ENCODE measurements at places on chromosomes 2 and 18.

GRCh38 chr2:85024372-85025047, 53.5 kb downstream of the KCMF1 start:
- DNase-seq: no peak

GRCh38 chr2:213237251-213237650, 47.0 kb upstream of the SPAG16 start:
- no peak for DNase-seq

DNA sequence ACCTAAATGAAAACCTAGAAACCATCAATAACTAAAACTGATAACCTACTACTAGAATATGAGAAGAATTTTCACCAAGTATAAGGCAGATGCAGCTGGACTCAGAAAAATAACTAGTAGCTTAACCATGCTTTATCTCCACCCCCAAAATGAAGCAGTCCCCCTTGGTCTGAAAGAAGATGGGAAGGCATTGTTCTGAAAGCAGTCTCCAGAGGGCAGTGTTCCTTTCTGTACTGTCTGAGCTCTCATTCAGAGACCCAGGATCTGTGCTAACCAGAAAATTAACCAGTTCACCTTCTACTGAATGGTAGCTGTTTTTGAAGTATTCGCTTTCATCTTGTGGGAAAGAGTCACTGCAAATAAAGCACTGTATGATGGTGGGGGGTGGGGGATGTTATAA, 273.0 kb downstream of the PDE11A start:
- no peak for DNase-seq

DNA sequence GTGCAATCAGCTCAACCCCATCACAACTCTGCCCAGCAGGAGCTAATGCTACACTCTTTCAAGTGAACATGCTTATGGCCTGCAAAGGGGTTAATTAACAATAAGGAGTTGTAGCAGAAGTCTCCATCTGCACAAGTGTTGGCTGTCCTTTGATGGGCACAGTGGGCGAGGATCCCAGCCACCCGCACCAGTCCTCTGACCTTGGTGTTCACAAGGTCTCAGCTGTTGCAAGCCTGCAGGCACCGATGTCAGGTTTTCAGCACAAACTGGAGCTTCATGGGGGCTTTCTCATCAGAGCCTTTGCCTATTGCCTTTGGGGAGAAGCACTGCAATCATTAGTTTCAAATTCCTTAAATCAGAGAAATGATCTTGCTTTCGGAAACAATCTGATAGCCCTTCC, 60.9 kb upstream of the TMEM178A start:
- no peak for DNase-seq

DNA sequence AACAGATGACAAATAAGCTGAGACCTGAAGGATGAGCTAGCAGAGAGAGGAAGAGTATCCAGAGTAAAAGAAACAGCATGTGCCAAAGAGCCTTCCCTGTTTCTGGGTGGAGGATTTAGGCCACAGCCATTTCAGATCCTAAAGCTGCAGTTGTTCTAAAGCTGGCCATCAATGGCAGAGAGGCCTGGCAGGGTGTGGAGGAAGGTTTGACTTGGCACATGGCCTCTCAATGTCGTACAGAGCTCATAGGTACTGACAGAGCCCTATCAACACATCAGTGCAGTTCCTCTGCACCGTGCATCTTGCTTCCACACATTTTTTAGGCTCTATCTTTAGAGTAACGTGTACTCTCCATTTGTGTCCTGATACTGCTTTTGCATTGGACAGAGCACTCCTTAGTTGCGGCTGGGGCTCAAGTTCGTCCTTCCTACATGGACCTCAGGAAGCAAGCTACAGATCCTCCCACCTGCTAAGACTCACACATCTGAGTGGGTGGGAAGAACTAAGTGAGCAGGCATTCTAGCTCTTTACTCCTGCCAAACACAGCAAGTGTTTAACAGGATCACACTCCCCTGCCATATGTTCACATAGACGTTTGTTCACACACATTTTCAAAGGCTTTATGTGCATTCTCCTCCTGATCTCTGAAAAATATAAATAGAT, 3.0 kb upstream of the CHMP3 start:
- no peak for DNase-seq

GRCh38 chr2:204635478-204635877, 90.2 kb downstream of the PARD3B start:
- no peak for DNase-seq

GRCh38 chr2:132484144-132484543, 67.5 kb downstream of the GPR39 start:
- no peak for DNase-seq

Measured in stimulated activated CD8-positive, alpha-beta memory T cell treated with anti-CD3 and anti-CD28 coated beads, Interleukin-7, amount 100 ng/mL, for 48 hours (primary cell).